ENCODE measurements at places on chromosomes 2 and 18.

- no peak for DNase-seq
Measured at GRCh38 chr2:65499216-65499615, 66.8 kb upstream of the SPRED2 start.

DNA sequence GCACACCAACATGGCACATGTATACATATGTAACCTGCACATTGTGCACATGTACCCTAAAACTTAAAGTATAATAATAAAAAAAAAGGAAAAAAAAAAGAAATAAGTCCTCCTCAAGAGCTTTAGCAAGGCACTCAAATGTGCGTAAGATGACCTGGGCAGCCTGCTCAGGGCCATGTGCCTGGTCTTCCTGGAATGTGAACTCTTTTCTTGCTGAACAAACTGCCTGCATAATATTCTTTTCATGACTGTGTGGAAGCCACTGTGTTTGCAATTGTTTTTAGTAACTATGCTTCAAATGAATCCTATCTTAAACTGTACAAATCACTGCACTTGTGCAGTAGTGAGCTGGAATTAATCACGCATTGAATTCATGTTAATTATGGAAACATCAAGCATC is 168.1 kb upstream of the TPO start:
- DNase-seq: no peak

GRCh38 chr2:98634406-98635092 is 26.2 kb downstream of the UNC50 start:
- peak; percentile 53 for DNase-seq

GRCh38 chr2:26901326-26902183 is 53.6 kb downstream of the DPYSL5 start:
- DNase-seq: no peak

DNA sequence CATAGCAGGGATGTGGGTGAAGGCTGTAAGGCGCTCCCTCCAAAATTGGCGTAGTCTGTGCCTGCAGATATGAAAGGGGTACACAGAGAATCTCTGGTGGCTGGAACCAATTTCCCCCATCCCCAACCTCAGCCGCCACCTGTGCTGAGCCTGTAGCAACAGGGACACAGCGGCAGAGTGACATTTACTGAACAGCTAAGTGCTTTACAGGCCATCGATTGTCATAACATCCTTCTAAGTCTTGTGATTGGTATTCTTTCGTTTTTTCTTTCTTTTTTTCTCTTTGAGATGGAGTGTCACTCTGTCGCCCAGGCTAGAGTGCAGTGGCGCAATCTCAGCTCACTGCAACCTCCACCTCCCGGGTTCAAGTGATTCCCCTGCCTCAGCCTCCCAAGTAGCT is 12.2 kb upstream of the EFHD1 start:
- no peak for DNase-seq

DNA sequence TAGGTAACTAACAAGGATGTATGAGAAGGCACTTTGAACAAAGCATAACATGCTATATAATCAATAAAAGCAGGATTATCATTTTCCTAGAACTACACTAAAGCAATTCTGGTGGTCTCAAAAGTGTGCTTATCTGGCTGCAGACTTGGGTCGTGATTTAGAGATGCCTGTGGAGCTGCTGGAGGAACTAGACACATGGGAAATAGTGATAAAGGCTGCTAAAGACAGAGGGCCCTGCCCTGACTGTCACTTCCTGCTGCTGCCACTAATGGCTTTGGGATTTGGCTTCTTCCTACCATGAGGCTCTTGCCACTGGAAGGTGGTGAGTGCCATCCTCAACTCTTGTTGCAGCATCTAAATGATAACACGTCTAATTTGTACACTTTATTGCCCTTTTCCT is 22.5 kb downstream of the TMEM178A start:
- DNase-seq: no peak

DNA sequence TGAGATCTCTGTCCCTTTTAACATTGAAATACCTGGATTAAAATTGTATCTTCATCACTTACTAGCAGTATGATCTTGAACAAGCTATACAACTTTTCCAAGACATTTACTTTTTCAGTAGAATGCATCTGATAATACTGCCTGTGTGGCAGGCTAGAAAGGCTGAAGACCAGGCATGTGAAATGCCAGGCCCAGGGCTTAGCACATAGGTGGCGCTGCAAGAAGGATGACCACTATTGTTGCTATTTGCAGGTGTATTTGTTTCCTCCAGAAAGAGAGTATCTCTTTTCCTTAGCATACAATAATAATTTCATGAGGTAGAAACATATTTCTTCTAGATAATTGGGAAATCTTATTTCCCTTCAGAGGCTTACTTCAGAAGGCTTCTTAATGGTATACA is 331.3 kb downstream of the THSD7B start:
- DNase-seq: no peak

- DNase-seq: no peak
Measured at GRCh38 chr2:236984046-236984445, 101.6 kb upstream of the COPS8 start.

DNA sequence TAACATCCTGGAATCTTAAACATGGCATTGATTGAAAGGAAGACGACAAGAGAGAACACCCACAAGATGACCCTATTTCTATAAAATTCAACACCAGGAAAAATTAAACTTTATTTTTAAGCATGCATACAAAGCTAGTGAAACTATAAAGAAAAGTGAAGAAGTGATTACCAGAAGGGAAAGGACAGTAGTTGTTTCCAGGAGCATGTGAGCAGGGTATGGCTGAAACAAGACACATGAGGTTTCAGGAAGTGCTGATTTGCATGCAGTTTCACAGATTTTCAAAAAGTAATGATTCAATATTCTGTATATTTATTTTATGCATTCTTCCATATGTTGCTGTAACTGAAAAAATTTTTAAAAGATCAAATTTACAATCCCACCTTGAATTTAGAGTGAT is 24.6 kb upstream of the DAW1 start:
- no peak for DNase-seq

- no peak for DNase-seq
Measured at GRCh38 chr2:113258471-113259147, 20.1 kb downstream of the PAX8 start.

DNA sequence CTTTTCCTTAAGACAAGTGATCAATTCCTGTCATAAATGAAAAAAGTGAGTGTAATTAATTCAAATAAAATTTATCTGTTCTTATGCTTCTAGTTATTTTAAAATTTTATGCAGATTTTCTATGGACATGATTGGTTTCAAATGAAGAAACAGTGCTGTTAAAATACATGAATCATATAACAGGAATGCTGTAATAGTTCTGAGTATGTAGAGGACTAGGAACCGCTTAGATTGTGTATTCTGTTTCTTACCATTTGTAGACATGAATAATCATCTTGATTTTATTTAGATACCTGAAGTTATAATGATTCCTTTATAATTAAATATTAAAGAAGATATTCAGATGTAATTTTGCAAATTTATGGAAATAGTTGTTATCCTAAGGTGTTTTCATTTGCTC is 3.5 kb downstream of the ACTR2 start:
- DNase-seq: no peak

GRCh38 chr18:25175558-25176517 is 176.1 kb downstream of the ZNF521 start:
- DNase-seq: no peak

DNA sequence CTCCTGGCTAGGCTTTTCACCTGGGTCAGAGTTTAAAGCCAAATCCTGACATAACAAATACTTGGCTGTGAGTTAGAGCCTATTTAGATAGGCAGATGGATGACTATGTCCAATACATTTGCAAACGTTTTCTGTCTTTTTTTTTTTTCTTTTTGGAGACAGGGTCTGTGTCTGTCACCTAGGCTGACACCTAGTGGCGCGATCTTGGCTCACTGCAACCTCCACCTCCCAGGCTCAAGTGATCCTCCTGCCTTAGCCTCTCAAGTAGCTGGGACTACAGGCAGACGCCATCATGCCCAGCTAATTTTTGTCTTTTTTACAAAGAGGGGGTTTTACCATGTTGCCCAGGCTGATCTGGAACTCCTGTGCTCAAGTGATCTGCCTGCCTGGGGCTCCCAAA is 124.8 kb downstream of the DYM start:
- DNase-seq: no peak
